Spinal cord (tissue), 10 donors: ENCODE measurements at places on chromosomes 11 and 22. TPM values are rescaled to one million over a fixed set of nuclear protein-coding genes. Genes with fewer than 3 reads are reported as not detected.
A peak's percentile ranks its signal among the peaks of the same experiment; 100 is the strongest.

DNA sequence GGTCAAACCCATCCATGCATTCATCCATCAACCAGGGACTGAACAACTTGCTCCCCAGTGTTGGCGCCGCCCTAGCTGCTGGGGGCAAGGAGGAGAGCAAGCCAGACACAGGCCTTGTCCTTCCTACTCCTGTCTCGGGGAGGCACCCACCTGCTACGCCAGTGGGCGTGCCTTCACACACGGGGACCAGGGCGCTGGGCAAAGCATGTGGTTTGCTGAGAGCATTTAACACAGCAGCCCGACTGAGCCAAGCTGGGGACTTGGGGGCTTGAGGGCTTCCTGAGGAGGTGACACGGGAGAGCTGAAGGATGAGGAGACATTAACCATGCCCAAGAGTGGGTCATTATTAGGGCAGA, 30.6 kb downstream of the CACNA1I start:
- peaks cover 6% of the 10 kb centered on the region for H3K36me3 ChIP-seq
- H3K27me3 ChIP-seq, result peaks cover 16% of the 10 kb centered on the region
- no peak overlapping the region for H3K4me3 ChIP-seq
- no peaks in the 10 kb centered on the region for H3K4me1 ChIP-seq
- DNase-seq, result no peak

DNA sequence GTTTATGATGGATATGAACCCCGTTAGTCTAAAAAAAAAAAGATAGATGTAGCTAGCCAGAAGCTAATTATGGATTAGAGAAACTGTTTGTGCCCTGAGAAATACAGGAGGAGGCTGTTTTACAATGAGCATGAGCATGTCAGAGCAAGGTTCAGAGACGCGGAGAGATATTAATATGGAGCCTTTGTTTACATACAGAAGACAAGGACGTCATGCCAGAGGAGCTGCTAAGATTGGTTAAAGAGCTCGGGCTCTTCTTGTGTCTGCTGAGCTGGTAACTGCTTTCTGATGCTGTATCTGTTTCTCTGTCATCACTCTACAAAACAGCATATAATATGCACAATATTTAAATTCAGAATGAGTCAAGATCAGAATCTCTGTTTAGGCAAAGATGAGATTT, 24.9 kb upstream of the CCDC89 start:
- no peak overlapping the region for H3K4me3 ChIP-seq
- DNase-seq, result no peak
- no peaks in the 10 kb centered on the region for H3K36me3 ChIP-seq
- H3K27ac ChIP-seq, result no peak overlapping the region
- no peaks in the 10 kb centered on the region for H3K27me3 ChIP-seq
- no peaks in the 10 kb centered on the region for H3K4me1 ChIP-seq

DNA sequence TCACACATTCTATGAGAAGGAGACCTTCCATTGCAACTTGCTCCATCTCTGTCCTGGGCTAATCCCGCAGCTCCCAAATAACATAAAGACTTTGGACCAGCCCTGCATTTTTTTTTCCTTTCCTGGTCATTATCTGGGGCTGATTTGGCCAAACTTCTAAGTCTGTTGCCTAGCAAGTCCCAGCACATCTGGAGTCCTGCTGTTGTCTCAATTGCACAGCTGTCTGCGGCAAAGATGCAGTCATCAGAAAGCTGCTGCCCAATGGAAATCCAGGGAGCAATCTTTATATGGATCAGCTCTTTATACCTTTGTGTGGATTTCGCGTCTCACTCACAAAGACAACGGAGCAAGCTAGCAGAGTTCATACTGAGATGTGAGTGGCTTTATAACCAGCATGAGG, 105.9 kb downstream of the NXPE2 start:
- no peak overlapping the region for H3K27ac ChIP-seq
- no peak overlapping the region for H3K4me3 ChIP-seq
- H3K36me3 ChIP-seq, result no peaks in the 10 kb centered on the region
- peaks cover 4% of the 10 kb centered on the region for H3K27me3 ChIP-seq
- DNase-seq, result no peak

- no peaks in the 10 kb centered on the region for H3K36me3 ChIP-seq
- DNase-seq, result no peak
- H3K4me3 ChIP-seq, result no peak overlapping the region
- no peak overlapping the region for H3K27ac ChIP-seq
- peaks cover 9% of the 10 kb centered on the region for H3K4me1 ChIP-seq
These were observed 7.6 kb upstream of the MUC5AC start for GRCh38 chr11:1150116-1150515.

GRCh38 chr11:2551131-2551530, 106.3 kb downstream of the KCNQ1 start:
- H3K36me3 ChIP-seq, result no peaks in the 10 kb centered on the region
- H3K27me3 ChIP-seq, result no peaks in the 10 kb centered on the region
- no peak overlapping the region for H3K4me3 ChIP-seq
- peaks cover 18% of the 10 kb centered on the region for H3K4me1 ChIP-seq

GRCh38 chr11:13114566-13115379, 105.7 kb downstream of the RASSF10 start:
- DNase-seq, result peak; percentile 80
- H3K4me1 ChIP-seq, result peaks cover 23% of the 10 kb centered on the region
- no peaks in the 10 kb centered on the region for H3K27me3 ChIP-seq
- peak overlapping the region; percentile 68 for H3K27ac ChIP-seq
- no peaks in the 10 kb centered on the region for H3K36me3 ChIP-seq

- DNase-seq, result no peak
- H3K27me3 ChIP-seq, result no peaks in the 10 kb centered on the region
- peaks cover 8% of the 10 kb centered on the region for H3K4me1 ChIP-seq
These were observed 22.9 kb downstream of the ASCL2 start for GRCh38 chr11:2247496-2247895.

GRCh38 chr22:19798003-19798665, 37.6 kb downstream of the TBX1 start:
- DNase-seq, result no peak
- no peaks in the 10 kb centered on the region for H3K27me3 ChIP-seq
- H3K27ac ChIP-seq, result no peak overlapping the region
- no peak overlapping the region for H3K4me3 ChIP-seq
- peaks cover 17% of the 10 kb centered on the region for H3K4me1 ChIP-seq
- peaks cover 59% of the 10 kb centered on the region for H3K36me3 ChIP-seq

DNA sequence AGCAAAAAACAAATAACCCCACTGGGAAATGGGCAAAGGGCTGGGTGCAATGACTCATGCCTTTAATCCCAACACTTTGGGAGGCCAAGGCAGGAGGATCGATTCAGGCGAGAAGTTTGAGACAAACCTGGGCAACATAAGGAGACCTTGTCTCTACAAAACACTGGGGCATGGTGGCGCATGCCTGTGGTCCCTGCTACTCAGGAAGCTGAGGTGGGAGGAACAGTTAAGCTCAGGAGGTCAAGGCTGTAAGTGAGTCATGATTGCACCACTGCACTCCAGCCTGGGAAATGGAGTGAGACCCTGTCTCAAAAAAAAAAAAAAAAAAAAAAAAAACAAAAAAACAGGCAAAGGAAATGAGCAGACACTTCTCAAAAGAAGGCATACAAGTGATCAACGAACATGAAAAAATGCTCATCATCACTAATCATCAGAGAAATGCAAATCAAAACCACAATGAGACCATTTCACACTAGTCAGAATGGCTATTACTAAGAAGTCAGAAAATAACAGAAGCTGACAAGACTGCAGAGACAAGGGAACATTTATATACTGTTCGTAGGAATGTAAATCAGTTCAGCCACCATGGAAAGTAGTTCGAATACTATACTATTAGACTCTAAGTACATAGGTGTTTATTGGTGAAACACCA, 48.2 kb upstream of the SMCO4 start:
- no peak overlapping the region for H3K4me3 ChIP-seq
- H3K27ac ChIP-seq, result no peak overlapping the region
- H3K36me3 ChIP-seq, result no peaks in the 10 kb centered on the region
- H3K27me3 ChIP-seq, result no peaks in the 10 kb centered on the region

DNA sequence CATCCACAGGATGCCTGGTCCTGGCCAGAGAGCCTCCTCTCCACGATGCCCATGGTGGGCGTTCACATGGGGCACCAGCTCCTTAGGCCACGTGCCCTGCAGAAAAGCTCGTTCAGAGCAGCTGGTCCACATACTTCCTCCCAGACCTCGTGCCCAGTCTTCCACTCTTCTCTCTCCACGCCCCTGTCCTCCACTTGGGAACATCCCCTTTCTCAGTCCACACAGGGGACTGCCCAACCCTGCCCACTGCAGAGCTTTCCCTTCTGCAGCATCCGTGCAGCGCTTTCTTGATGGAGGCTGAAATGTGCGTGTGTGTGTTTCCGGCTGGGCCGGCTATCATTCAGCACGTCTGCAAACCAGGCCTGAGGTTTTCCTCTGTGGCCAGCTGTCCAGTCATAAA, 11.3 kb downstream of the TPCN2 start:
- H3K4me1 ChIP-seq, result peaks cover 16% of the 10 kb centered on the region
- H3K27ac ChIP-seq, result no peak overlapping the region
- peaks cover 92% of the 10 kb centered on the region for H3K36me3 ChIP-seq
- DNase-seq, result no peak

TYR gene
- 0.20 TPM for total RNA-seq

CTSW gene
- 0.20 TPM for total RNA-seq
